ENCODE measurements at places on chromosomes 11 and 22.

GRCh38 chr22:46052801-46053562 is 76.0 kb upstream of the WNT7B start:
- no peak for DNase-seq

- no peak for DNase-seq
Measured at GRCh38 chr11:3723014-3723708, 52.0 kb upstream of the CHRNA10 start.

GRCh38 chr11:34052036-34052607 is 591 bp downstream of the CAPRIN1 start:
- peak; percentile 80 for DNase-seq

DNA sequence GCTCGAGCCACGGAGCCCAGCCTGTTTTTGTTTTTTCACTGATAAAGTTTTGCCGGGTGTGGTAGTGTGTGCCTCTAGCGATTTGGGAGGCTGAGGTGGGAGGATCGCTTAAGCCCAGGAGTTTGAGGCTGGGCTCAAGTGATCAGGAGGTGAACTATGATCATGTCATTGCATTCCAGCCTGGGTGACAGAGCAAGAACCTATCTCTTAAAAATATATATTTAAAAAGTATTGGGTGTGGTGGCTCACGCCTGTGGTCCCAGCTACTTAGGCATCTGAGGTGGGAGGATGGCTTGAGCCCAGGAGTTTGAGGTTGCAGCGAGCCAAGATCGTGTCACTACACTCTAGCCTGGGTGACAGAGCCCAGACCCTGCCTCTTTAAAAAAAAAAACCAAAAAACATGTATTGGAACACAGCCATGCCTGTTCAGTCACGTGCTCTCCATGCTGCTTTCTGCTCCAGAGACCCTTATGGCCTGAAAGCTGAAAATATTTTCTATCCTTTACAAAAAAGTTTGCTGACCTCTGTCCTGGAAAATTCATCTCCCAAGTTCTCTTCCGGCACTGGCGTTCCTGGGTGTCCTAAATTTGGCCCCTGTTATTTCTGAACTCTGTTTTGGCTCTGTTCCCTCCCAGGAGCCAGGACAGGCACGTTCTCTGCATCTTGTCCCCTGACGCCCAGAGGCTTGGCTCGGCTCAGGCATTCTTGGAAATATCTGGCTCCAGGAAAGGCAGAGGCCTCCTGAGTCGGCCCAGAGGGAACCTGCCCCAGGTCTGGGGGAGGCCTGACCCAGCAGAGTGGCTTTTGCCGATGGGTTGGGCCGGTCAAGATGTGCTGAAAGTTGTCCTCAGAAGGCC is 61.3 kb upstream of the PPP6R3 start:
- peak; percentile 32 for DNase-seq

DNA sequence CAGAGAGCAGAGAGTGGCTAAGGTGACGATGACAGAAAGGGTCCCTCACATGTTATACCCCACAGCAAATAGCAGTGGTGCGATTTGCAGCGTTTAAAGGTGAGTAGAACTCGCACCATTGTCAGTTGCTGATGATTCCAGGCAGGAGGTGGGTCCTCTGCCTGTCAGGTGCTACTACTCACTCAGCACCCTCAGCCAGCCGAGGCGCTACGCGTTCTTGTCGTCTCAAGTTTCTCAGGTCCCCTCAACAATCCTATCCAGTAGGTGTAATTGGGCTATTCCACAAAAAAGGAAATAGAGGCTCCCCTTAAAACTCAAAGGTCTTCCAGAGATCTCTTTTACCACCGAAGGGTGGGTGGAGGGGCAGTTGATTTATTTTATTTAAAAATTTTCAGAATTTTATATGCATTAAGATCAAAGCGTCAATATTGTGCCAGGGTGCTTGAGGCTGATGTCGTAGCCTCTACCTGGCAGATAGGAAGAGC is 18.3 kb downstream of the ELF5 start:
- no peak for DNase-seq

GRCh38 chr11:38221295-38221694 is 1623.3 kb upstream of the RAG2 start:
- no peak for DNase-seq

DNA sequence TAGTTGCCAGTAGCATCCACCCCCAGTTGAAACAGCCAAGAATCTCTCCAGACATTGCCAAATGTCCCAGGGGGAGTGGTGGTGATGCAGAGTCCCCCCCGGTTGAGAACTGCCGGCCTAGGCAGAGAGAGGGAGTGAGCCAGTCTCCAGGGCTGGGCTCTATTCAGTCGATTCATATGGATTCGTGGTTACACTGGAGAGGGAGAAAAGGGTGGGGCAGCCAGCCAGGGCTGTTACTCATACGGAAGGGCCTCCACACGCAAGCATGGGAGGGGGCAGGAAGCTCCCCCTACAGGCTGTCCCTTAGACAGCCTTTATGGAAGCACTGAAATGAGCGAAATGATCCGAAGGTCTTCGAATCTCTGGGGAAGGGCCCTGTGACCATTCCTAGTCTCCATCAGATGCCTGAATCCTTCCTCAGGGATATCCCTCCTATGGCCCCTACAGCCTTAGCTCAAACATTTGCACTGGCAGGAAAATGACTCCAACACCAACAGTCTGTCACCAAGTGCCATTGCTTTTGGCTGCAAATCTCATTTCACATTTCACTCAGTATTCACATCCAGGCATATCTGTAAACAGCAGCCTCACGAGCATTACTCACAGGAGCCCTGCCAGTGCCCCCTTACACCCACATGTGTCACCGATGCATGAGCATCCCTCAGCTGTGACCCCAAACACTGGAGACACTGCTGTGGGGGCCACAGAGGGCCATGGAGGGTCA is 18.4 kb upstream of the TLCD5 start:
- DNase-seq = peak; percentile 77

GRCh38 chr22:39230261-39231196 is 14.3 kb downstream of the PDGFB start:
- peak; percentile 74 for DNase-seq

- peak; percentile 76 for DNase-seq
Measured at GRCh38 chr11:13335319-13335718, 57.7 kb downstream of the BMAL1 start.

- no peak for DNase-seq
Measured at GRCh38 chr11:85695546-85695945, 9.6 kb upstream of the CCDC89 start.

DNA sequence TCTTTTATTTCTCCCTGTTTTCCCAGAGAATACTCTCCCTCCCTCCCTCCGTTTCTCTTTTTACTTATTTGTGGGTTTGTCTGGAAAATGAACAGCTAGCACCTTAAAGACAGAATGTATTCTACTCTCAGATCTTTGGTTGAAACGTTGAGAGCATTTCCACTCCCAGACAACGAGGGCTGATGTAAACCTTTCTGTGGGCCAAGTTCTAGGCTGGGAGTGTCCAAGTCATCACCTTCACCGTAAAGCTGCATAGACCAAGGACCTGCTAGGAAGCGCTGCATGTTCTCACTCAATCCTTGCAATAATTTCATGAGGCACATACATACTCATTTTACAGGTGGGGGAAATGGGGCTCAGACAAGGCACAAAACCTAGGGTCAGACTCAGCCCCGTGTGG is 32.4 kb downstream of the MYH9 start:
- DNase-seq = no peak

DNA sequence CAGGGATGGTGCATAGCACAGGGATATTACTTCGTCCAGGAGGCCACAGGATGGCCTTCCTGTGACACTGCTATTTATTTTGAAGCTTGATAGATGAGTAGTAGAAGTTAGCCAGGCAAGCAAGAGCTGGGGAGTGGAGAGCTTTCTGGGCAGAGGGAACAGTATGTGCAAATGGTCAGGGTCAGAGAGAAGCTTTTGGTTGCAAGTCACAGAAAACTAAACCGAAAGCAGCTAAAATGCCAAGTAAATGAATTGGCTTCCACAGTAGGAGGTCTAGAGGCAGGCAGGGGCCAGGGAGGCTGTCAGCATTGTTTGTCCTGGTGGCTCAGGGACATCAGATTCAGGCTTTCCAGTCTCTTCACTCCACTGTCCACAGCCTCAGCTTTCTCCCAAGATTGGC is 247.5 kb downstream of the GRIK4 start:
- no peak for DNase-seq
